ENCODE measurements at places on chromosomes 1 and 21. TPM values are rescaled to one million over a fixed set of nuclear protein-coding genes. Genes with fewer than 3 reads are reported as not detected.

Gene GPR161
- polyA plus RNA-seq = 6.0 TPM

DNA sequence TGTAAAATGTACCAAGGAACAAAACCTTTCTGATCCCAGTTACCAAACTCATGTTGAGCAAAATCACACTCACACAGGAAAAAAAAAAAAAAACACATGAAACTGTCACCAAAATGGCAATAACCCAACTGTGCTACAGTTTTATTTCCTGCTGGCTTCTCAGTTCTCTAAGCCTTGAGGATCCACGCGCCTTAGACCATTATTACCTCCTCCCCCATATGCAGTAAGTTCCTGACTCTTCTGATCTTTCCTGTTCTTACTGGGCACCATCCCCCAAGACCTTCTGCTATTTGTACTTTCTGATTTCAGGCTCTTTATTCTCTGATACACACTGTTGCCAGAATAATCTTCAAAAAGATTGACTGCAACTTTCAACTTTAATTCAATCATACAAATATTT, 79.6 kb downstream of the SLC45A1 start:
- no peak for DNase-seq

GRCh38 chr1:89598450-89599331, 34.2 kb upstream of the LRRC8C start:
- no peak for DNase-seq

DNA sequence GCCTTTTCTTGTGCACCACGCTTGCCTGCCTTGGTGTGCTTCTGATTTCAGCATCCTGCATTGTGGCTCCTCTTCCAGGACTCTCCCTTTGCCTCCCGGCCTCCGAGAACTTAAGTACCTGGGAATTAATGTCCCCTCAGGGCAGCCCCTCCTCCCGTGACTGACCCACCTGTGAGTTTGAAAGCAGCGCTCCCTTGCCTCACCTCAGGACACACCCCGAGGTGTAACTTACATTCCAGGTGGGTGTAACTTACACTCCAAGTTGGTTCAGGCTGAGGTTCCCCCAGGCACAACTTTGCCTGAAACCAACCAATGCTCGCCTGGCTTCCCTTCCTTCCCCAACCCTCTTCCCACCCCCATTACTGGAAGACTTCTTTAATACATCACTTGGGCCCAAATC, 161.4 kb downstream of the KAZN start:
- no peak for DNase-seq

DNA sequence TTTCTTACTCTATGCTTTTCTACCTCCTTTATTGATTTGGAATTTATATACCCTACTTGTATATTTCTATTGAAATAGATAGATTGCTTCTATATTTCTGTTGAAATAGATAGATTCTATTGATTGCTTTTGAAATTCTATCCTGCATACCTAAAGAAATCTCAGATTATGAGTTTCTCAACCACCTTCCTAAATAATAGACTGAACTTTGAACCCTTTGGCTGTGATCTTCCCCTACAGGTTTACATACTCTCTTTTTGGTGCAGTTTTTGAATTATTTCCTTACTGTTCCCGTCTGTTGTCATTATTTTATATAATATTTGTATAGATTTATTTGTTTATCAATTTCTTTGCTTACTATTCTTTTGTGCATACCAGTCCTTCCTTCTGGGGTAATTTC, 20.4 kb upstream of the CSF3R start:
- DNase-seq = no peak

DNA sequence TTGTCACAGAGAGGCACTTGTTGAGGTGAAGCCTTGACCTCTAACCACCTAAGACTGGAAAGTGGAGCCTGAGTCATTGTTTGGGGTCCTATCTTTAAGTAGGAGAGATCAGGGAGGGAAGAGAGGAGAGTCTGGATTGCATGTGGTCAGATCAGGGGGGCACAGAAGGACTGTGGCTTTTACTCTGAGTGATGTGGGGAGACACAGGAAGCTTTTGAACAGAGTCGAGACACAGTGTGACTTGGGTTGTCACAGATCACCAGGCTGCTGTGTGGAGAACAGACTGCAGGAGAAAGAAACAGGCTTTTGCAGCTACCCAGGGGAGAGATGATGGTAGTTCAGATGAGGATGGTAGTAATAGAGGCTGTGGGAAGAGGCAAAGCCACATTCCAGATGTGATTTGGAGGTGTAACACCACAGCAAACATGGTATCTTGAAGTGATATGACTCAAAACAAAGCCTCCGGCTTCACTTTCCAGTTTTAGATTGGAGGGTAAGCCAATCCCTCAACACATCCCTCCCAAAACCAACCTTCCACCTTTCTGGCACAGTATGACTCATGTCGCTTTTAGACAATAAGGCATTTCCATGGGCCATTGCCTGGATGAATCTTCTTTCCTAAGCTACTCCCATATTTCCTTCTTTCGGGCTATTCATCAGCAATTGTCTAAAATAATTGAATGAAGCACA, 125.8 kb upstream of the SLC44A3 start:
- no peak for DNase-seq

- DNase-seq = no peak
Measured at GRCh38 chr1:178005450-178005849, 35.6 kb upstream of the SEC16B start.

DNA sequence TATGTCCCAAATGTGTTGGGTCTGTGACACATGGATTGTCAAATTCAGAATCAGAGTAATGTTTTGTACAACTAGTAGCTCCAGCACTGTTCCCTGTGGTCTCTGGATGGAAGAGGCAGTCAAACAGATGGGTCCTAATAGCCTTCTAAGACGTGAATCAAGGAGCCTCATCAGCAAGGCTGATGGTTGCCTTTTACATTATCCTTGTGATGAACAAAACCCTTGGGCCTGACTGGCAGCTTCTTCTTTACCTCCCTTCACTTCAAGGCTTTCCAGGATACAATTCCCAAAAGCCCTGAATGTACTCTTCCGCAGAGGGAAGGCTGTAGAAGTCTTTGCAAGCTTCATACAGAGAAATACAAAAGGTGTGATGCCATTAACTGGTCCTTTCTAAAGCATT, 633.3 kb downstream of the USP25 start:
- DNase-seq = no peak

DNA sequence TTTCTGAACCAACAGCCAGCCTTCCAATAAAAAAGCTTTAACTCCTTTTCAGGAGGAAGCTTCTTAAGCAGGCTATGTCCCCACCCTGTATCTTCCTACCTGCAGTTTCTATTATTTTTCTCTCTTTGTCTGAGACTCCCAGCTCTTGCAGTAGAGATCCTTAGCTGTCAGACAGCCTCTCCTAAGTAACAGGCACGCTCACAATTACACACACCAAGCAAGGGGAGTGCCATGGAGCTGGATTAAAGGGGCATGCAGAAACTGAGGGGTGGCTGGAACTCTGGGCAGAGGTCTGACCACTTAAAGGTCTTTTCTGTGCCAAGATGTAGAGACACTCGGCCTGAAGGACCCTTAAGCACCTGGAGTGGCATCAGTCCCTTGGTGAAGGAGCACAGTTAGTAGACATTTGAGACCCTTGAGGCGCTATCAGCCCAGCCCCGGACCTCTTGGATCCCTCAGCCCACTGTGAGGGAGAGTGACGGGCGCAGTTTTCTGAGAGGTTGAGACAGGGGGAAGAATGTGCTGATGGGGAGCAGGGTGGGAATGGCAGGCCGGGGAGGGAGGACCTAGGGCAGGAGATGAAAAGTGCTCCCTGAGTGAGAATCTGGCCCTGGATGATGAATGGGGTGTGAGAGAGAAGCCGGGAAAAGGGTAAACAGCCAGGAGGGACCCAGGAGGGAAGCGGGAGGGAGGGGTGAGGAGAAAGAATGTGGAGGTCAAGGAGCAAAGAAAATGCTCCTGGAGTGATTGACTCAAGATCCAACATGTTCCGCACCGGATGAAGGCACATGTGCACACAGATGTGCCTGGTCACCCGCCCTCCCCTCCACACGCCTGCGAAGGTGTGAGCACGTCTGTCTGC, 13.3 kb downstream of the PLXNA2 start:
- DNase-seq = no peak

- no peak for DNase-seq
Measured at GRCh38 chr1:226223157-226223785, at the start of gene MIXL1. MIXL1 (plus strand) TSS chr1:226223664; CDS start chr1:226223682, 18 bp downstream.

DNA sequence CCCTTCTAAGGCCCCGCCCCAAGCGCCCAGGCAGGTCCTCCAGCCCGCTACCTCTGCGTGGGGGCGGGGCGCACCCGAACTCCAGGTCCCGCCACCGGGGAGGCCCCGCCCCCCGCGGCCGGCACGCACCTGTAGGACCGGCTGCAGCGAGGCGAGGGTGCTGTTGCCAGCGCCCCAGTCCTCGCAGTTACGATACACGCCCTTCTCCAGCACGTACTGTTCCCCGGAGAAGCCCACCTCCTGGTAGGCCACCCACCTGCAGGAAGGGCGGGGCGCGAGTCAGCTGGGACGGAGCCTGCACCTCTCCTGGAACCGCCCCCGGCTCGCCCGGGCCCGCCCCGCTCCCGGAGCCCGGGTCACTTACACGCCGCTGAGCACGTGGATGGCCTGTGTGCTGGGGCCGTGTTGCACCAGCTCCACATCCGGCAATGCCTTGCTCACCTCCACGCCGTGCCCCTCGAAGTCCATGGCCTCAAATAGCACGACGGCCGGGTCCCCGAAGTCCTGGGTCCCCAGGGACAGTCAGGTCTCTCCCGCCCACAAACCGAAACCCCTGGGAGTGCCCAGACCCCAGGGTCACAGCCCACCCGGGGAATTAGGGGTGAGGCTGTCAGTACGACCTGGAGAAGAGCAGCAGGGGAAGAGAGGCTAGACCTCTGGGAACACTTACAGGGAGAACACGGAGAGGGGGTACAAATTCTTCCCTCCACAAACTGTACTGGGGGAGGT, 17.3 kb downstream of the CRYBG2 start:
- peak; percentile 88 for DNase-seq

DNA sequence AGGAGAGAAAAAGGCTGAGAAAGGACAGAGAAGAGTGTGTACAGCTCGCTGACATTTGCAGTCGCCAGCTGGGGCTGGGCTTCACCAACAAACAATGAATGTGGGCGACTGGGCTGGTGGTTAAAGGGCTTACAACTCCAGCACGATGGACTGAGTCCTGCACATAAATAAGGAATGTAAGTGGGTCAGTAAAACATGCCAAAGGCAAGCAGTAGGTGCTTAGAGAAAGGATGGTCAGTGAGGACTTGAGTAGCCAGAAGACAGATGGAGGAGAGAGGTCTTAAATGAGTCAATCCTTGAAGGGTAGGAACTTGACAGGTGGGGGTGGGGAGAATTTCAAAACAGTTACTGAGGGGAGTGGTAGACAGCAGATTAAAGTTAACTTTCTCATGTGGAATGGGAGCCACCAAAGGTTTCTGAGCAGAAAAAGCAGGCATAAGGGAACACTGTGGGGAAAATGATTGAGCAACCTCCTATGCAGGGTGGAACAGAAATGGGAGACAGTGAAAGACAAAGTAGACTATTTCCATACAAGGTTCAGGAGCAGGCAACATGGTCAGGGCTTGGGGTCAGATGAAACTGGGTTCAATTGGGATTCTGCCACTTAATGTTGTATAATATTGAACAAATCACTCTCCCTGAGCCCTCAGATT, 37.4 kb downstream of the GADD45A start:
- no peak for DNase-seq

DNA sequence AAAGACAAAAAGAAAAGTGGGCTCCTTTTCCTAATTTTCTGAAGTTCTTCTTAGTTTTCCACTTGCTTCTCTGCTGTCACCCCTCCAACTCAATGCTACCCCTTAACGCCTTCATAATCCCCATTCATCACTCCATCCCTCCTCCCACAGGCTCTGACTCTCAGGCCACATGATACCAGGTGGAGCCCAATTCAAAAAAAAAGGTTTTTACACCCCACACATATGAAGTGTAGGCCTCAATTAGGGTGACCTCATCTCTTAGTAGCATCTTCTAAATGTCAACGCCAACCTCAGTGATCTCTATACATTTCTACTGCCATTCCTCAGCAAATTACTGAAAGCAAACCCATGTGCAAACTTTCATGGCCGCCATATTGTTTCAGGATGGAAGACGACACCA, 6.4 kb downstream of the SSBP3 start:
- DNase-seq = no peak

Gene PRAMEF4
- polyA plus RNA-seq = not detected

DNA sequence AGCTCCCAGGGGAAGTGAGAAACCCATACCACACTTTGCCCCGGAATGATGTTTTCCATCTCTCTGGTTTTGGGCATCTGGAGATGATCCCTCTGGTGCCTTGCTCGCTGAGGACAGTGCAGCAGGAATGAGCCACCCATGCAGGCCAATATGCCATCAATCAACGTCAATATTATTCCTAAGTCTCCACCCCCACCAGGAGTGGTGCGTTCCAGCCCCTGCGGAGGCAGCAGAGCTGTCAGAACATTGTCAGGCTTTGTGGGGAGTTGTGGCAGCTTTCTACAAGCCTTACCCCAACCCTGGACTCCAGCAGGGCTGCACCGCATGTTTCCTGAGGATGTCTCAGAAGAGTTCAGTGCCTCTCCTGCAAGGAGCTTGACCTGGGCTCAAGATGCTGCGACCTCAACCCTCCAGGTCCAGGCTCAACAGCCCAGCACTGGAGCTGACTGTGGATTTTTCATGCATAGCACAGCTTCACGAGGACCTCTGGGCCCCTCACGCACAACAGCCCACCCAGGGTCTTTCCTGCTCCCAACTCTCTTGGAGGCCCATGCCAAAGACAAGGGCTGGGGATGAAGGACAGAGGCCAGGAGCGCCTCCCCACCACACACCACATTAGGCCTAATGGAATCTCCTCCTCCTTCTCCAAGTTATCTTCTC, 67.5 kb downstream of the PSMG1 start:
- DNase-seq = peak; percentile 44

Gene PPIAL4G
- not detected for polyA plus RNA-seq

DNA sequence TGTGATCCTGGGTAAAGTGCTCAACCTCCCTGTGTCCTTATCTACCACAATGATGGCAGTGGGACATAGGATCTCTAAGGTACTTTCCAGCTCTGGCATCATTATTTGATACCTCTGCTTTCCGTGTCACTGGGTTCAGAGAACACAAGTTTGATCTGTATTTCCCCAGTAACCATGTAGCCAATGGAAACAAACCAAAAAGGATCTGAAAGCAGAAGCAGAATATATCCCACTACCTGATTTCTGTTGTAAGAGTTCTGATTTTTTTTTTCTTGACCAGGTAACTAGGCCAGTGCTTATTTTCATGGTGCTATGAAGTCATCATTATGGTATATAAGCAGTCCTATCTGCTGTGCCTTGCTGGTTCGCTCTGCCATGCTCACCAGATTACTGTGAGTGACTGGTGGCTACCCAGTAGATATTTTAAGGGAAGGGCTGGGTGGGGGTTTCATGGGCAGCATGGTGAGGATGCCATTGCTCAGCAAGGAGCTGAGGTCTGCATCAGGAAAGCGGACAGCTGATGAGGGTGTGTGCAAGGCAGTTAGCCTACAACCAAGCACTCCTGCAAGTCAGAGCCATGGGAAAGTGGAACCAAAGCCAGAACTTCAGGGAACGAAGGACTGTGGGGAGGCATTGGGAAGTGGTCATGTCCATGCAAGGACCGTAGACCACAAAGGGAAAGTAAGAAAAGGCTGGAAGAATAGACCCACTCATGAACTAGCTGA, 104.9 kb upstream of the EDEM3 start:
- no peak for DNase-seq

- DNase-seq = peak; percentile 42
Measured at GRCh38 chr1:87449348-87449963, 120.8 kb downstream of the LMO4 start.

Gene USP33
- 18.4 TPM for polyA plus RNA-seq

Gene CFAP74
- polyA plus RNA-seq = not detected

All from aorta (tissue), 5 donors.